ENCODE measurements at places on chromosomes 6 and 20. TPM values are rescaled to one million over a fixed set of nuclear protein-coding genes. Genes with fewer than 3 reads are reported as not detected.

GRCh38 chr6:113600551-113601339, 256.4 kb upstream of the MARCKS start:
- DNase-seq: no peak

GRCh38 chr6:78605909-78606446, 261.4 kb upstream of the IRAK1BP1 start:
- peak; percentile 49 for DNase-seq

DNA sequence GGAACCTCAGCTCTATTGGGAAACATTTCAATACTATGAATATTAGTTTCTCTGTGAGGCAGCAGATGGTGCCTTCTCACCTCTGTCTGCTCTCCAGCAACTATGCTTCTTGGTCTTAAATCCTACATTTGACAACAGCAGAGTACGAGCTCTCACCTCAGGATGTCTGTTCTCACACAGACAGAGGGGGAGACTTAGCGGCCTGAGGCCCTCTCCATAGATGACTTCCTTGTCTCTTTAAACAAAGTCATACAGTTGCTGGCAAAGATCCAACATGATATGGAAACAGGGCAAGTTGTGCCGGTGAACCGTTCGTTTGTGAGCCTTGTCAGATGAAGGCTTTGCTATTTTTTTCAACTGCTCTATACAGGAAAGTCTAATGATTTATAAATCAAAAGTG, 43.7 kb upstream of the GABRR1 start:
- DNase-seq: no peak

- DNase-seq: no peak
Measured at GRCh38 chr6:33417128-33417902, 592 bp downstream of the CUTA start.

DNA sequence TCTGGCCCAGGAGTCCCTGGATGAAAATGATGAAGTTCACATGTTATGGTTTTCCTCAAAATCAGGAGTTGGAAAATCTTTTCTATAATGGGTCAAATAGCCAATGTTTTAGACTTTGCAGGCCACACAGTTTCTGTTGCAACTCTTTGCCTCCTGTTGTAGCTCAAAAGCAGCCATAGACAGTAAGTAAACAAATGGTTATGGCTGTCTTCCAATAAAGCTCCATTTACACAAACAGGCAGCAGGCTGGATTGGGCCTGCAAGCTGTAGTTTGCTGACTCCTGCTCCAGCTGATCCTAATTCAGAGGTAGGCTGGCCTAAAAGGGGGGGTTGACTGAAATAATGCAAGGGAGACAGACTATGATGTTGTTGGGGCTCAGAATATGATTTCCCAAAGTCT, 33.0 kb downstream of the METTL24 start:
- DNase-seq: no peak

DNA sequence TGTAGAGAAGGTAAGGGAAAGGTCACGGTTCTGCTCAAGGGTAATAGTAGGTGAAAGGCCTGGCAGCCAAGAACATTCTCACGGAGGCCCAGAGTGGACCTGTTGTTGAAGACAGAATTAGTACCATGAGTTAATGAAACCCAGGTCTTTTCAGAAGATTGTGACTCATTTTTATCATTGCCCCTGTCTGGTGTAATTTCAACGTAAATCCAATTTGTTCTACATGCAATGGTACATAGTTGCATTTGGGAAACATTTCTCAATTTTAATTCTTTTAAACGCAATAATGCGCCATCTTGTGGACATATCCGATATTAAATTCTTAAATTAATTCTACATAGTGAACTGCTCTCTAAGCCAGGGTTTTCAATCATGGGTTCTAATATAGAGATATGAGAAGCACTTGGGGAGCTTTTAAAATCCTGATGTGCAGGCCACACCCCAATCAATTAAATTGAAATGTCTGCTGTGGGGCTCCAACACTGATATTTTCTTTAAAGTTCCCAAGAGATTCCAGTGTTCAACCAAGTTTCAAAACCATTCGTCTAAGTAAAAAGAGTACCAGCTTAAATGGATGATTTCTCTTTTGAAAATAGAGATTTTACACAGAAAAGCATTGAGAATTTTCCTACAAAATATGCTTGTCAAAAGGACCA, 257.4 kb downstream of the PLCB1 start:
- peak; percentile 21 for DNase-seq

GRCh38 chr6:169213814-169214520, 39.7 kb downstream of the THBS2 start:
- DNase-seq: no peak

DNA sequence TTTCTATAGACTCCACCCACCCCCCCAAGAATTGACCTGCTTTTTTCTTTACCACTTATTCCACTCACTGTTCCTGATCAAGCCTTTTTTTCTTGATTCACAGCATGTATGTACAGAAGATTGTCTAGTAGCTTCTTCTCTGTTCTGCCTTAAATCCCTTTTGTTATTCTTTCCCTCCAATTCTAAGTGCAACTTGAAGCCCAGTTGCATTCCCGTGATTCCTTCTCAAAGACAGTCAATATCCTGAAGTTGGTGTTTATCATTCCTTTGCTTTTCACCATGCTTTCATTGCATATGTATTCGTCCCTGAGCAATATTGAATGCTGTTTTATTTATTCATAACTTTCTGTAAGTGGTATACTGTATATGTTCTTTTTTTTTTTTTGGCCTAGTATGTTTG, 21.0 kb downstream of the XRN2 start:
- DNase-seq: no peak

GRCh38 chr20:62163485-62163865, 19.4 kb upstream of the MTG2 start:
- DNase-seq: no peak

- DNase-seq: peak; percentile 66
Measured at GRCh38 chr6:140858381-140858971, 1274.2 kb upstream of the GJE1 start.

- DNase-seq: no peak
Measured at GRCh38 chr6:169864148-169865020, 113.0 kb downstream of the ERMARD start.

DNA sequence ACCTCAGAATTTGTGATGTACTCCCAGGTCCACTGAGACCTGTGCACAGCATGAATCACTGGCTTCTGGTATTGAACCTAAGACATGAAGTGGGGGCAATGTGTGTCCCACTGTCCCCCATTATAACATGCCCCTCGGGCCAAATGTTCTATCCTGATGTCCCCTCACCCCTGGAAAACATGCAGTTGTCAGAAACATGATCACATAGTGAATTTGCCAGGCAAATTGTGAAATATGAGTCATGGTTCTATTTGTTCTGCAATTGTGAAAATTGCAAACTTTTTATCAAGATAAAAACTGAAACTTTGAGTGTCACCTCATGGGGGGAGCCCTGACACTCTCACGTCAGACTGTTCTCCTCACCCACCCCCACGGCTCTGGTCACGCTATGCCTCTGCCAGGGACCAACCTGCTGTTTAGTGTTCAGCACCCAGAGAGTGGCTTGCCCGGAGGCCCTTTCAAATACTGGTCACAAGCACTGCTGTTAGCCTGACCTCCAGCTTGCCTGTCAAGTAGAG, 305.3 kb downstream of the CLIC5 start:
- no peak for DNase-seq

GRCh38 chr6:30542404-30542725, 13.9 kb downstream of the GNL1 start:
- DNase-seq: no peak

- no peak for DNase-seq
Measured at GRCh38 chr6:119527231-119527578, 177.6 kb upstream of the MAN1A1 start.

- DNase-seq: no peak
Measured at GRCh38 chr6:24907919-24908649, 27.7 kb downstream of the RIPOR2 start.

DNA sequence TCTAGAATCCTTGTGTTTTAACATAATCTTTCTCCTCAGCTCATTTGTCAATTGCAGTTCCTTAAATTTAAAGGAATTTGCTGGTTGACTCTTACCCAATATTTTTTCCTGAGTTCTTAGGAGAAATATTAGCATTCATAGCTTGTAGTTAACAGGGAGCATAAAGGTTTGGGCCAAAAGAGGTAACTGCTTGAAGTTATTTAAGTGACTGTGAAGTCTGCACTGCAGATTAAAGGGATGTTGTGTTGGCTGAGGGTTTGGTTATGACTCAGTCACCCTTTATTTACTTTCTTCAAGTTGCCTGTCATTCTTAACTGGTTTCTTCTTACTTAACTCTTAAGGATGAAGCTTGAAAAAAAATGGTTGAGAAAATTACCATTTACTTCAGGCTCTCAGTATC, 220.3 kb upstream of the LAMP5 start:
- DNase-seq: peak; percentile 44

- DNase-seq: no peak
Measured at GRCh38 chr6:108832738-108833137, 15.5 kb upstream of the ARMC2 start.

- no peak for DNase-seq
Measured at GRCh38 chr20:51156041-51156982, 133.4 kb upstream of the KCNG1 start.

- peak; percentile 43 for DNase-seq
Measured at GRCh38 chr20:17995967-17996819, 27.4 kb downstream of the MGME1 start.

GRCh38 chr20:4183361-4183760, 168.0 kb upstream of the RNF24 start:
- no peak for DNase-seq

- DNase-seq: no peak
Measured at GRCh38 chr20:56245761-56246160, 2.8 kb upstream of the MC3R start.

Gene LTB
- total RNA-seq: not detected

Gene SUMO4
- total RNA-seq: not detected

Gene RTEL1
- total RNA-seq: 12.5 TPM

Gene CD83
- total RNA-seq: 10.5 TPM

Gene GPX6
- not detected for total RNA-seq

Gene RUNX2
- 2.7 TPM for total RNA-seq

Gene BTN2A1
- 20.3 TPM for total RNA-seq

Gene GNRH2
- total RNA-seq: not detected

Data from Caki2 (cell line).